8988T (cell line): ENCODE measurements at places on chromosomes 3 and 15.

GRCh38 chr3:31848163-31848818 is 132.8 kb downstream of the OSBPL10 start:
- no peak for DNase-seq

GRCh38 chr15:85828874-85829273 is 34.1 kb upstream of the KLHL25 start:
- DNase-seq, result no peak

DNA sequence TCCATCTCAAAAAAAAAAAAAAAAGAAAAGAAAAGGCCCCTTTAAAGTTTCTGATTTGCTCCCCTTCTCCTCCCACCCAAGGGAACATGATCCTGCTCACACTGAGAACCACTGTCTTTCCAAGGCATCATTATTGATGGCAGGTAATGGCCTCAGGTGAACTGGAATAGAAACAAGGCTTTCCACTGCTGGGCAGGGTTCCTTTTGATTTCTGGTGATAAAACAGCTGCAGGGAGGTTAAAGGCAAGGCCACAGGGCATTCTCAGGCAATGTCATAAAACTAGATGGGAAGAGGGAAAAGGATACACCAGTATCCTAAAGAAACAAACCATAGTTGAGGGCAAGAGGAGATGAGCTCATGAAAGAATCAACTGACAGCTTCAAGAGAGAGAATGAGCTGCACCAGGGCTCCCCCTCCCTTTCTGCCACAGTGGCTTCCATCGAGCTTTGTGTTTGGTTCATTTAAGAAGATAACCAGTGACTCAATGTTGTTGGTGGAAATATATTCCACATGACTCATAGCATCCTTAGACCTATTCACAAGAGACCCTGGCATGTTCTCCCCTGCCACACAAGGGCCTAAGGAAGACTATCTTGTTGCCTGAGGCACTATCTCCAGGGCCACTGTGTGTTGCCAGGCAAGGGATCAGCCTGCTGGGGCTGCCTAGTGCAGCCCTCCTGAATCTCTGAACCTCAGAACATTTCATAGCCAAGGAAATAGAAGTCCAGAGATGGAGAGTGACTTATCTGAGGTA is 86.4 kb downstream of the WDR76 start:
- DNase-seq, result peak; percentile 42

- no peak for DNase-seq
These were observed 184.9 kb upstream of the LPP start for GRCh38 chr3:187968883-187969580.

GRCh38 chr3:10443272-10444109 is 61.9 kb downstream of the ATP2B2 start:
- DNase-seq, result no peak

GRCh38 chr3:53190659-53191058 is 29.6 kb downstream of the PRKCD start:
- no peak for DNase-seq

DNA sequence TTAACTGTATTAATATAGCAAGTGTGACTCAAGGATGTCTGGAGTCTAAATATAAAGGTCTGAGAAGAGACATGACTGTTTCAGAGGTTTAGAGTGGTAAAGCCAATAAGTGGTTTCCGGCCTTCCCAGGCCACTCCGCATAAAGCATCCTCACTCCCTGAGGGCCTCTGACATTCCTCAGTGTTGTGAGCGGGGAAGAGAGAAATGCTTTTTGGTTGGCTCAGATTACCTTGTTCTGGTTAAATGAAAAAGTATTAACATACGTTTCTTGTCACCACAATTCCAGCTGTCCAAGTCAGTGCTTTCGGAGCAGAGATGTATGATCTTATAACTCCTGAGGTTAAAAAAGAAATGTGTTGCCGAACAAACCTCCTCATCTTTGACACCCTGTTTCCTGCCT is 103.8 kb downstream of the RBMS3 start:
- no peak for DNase-seq

- no peak for DNase-seq
These were observed 59.4 kb downstream of the HACD2 start for GRCh38 chr3:123525433-123525832.

- DNase-seq, result no peak
These were observed 41.0 kb downstream of the BCL2L10 start for GRCh38 chr15:52071570-52071969.

- no peak for DNase-seq
These were observed 56.1 kb downstream of the PTPN9 start for GRCh38 chr15:75523011-75523410.

DNA sequence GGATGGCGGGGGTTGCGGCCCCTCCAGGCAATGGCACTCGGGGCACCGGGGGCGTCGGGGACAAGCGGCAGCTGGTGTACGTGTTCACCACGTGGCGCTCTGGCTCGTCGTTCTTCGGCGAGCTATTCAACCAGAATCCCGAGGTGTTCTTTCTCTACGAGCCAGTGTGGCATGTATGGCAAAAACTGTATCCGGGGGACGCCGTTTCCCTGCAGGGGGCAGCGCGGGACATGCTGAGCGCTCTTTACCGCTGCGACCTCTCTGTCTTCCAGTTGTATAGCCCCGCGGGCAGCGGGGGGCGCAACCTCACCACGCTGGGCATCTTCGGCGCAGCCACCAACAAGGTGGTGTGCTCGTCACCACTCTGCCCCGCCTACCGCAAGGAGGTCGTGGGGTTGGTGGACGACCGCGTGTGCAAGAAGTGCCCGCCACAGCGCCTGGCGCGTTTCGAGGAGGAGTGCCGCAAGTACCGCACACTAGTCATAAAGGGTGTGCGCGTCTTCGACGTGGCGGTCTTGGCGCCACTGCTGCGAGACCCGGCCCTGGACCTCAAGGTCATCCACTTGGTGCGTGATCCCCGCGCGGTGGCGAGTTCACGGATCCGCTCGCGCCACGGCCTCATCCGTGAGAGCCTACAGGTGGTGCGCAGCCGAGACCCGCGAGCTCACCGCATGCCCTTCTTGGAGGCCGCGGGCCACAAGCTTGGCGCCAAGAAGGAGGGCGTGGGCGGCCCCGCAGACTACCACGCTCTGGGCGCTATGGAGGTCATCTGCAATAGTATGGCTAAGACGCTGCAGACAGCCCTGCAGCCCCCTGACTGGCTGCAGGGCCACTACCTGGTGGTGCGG is 1.9 kb downstream of the CHST2 start:
- DNase-seq, result peak; percentile 74

DNA sequence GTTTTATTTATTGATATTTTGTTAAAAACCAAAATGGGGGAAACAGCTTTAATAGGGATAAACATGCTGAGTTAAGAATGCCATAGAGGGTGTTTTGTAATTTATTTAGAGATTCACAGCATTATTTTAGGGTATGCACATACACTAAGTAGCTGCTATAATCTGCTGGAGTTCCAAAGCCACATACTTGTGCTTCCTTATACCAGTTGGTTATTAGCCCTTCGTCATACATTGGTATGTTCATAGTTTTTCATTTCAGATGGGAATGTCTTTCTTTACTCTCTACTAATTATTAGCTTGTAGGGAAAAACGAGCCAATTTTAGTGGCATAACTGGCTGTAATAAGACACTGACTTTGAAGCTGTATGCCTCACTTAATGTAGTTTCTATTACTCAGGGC is 74.9 kb downstream of the PFN2 start:
- DNase-seq, result no peak

DNA sequence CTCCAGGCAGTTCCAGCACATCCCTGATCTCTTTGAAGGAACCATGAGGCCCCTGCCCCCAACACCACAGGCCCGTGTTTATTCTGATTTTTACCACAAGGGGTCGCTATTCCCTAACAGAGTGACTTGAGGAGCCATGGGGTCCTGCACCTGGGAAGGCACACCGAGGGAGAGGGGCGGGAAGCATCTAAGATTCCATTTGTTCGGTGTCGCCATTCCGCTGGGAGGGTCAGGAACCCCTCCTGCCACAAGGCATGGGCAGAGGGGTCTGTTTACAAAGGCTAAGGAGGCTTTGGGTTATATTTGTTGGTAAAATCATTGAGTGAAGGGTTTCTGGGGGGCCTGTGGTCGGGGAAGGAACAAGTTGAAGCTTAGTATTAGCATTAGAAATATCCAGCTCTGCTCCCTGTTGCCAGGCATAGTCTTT is 77.1 kb downstream of the WDR76 start:
- DNase-seq, result peak; percentile 50

GRCh38 chr15:53378096-53378800 is 381.2 kb downstream of the WDR72 start:
- no peak for DNase-seq

DNA sequence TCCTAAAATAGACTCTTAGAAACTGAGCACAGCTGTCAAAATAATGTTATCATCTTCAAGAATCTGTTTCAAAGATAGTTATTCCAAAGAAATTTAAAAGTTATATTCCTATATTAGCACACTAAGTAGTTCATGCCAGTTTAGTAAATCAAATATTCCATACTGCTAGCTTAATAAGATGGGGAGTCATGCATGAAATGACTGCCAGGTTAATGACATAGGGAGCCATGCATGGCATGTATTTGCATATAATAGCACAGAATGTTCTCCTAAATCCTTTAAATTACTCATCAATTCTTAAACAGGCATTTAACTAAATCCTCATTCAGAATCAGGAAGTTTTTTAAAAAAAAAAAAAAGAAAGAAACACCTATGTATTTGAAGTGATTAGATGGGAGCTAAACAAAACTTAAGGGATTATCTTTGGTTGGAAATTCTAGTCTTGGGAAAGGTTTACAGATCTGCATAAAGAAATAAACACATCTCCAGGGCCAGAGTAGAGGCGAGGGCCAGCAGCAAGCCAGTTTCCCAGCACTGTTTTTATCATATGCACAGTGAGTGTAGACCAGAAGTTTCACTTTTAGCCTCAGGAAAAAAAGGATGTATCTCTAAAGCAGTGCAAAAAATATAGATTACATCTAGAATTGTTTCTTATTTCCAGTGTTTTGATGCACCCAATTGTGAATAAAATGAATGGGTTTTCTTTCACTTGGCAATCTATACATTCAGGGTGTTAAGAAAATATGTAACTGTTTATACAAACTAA is 366.4 kb upstream of the AGTR1 start:
- no peak for DNase-seq

GRCh38 chr15:70197945-70198361 is 100.2 kb upstream of the TLE3 start:
- DNase-seq, result no peak

DNA sequence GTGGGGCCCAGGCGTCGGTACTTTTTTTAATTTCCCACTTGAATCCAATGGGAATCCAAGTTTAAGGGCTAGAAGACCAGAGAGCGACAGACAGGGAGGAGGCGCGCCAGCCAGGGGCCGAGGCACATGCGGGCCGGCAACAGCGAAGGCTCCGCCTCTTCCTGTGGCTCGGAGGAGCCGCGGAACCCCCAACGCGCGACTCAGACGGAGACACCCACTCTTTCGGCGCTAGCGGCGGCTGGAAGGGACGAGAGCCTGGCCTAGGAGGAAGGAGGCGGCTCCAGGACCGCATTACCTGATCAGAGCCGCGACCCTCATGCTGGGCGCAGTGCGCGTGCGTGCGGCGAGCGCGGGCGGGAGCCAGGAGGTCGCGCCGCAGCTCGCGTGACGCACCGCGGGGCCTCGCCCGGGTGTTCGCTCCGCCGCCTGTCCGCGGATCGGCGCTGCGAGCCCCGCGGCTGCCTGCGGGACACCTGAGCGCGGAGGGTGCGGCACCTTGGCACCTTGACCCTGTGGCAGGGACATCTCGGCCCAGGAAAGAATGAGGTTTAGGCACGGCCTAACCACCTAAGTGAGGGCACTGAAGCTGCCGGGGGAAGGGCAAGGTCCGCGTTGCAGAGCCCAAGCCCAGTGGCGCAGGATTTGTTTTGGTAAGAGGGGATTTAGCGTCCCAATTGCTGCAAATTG is at the start of gene DPH6:
Gene DPH6, minus strand, starts transcription at position 342 of the 687 bp plus-strand sequence. Its CDS starts 24 bp downstream, at position 318.
- DNase-seq, result peak; percentile 22

DNA sequence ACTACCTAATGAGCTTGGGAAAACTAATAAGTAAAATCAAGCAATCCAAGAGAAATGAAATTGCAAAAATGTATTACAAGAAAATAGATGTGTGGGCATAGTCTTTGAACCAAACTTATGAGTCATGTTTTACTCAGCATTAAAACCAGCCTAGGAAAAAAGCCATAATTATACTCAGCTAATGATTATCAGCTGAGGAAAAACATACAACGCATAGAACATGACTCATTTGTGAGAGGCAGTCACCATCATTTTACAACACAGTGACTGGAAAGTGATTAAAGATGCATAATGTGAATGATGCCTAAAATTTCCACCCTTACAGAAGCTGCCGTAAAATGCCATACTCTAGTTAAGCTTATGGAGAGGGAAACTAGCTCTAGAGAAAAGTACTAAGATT is 238.0 kb upstream of the EOMES start:
- no peak for DNase-seq

DNA sequence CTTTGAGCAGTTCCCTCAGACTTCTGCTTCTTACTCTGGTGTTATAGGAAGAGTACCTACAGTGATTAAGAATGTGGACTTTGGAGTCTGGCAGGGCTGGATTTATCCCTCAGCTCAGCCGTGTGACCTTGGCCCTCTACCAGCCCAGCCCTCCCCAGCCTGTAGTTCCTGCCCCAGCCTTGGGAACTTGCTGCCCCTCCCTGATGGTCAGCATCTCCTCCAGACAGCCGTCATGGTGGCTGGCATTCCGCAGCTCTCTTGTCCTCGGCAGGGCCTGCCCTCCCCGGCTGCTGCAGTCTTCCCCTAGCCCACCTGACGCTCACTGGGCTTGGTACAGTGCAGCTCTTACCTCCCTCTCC is 21.9 kb upstream of the CPNE9 start:
- no peak for DNase-seq

- peak; percentile 38 for DNase-seq
These were observed at the start of gene CORO2B for GRCh38 chr15:68578980-68579935. CORO2B (plus strand) TSS chr15:68578993; CDS start chr15:68579263, 270 bp downstream.

- DNase-seq, result no peak
These were observed 42.5 kb upstream of the SRGAP3 start for GRCh38 chr3:9291821-9292410.

- peak; percentile 28 for DNase-seq
These were observed 33.1 kb upstream of the UBE2Q2 start for GRCh38 chr15:75809986-75810750.

GRCh38 chr3:194956697-194957396 is 271.2 kb downstream of the FAM43A start:
- no peak for DNase-seq

DNA sequence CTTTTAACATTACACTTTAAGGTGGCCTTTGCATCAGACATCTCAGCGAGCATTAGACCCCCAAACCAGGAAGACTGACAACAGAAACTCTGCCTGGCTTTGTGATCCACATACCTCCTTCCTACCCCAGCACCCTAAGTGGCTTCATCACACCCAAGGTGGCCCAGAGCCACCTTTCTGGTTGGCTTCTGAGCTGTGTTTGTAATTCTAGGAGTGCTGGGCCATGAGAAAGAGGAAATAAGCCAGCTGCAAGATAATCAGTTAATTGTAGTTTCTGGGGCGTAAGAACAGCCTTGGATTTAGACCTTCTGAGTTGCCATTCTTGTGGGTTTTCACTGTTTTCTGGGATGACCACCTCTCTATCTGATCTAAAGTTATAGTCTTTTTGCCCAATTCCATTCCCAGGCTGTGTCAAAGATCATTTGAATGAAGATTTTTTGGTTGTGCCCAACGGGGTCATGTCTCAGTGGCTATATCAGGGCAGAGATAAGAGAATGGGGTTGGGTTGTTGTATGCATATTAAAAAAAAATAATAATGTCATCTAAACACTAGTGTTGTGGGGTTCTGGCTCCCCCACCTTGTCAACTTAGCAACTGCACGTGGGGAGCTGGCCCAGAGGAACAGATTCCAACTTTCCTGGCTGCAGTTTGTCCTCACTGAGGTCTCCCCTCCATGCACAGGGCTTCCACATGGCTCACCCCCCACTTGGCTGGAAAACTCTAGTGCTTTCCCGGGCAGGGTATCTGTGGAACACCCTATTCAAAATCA is 234.8 kb upstream of the WNT5A start:
- peak; percentile 27 for DNase-seq
